ENCODE measurements at places on chromosomes 5 and 9. TPM values are rescaled to one million over a fixed set of nuclear protein-coding genes. Genes with fewer than 3 reads are reported as not detected.
A peak's percentile ranks its signal among the peaks of the same experiment; 100 is the strongest.

DAPK1 gene
- 10.1 TPM for total RNA-seq

DNA sequence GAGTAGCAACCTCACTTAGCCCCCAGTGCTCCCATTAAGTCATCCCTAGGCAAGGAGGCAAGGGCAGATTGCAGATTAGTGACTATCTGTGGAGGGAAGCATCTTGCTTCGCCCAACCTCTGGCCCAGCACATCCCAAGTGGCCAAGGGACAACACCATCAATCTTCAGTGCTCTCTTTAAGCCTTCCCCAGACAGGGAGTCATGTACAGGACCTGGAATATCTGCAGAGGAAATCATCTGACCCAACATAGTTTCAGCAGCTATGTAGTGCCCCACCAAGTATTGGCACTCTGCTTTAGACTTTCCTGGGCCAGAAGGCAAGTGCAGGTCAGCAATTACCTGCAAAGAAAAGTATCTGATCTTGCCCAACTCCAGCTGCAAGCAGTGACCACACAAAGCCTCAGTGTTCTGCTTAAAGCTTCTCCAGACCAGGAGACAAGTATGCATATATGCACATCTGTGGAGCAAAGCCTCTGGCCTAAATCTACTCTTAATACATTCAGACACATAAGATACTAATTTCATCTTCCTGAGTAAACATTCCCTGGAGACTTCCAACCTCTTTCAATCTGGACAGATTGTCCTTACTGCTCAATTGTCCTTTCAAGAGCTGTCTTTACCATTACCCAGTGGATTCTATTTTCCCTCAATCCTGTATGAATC, 224.8 kb upstream of the VLDLR start:
- no peak for DNase-seq

- no peak for DNase-seq
Measured at GRCh38 chr5:159330131-159330800, at the start of gene IL12B. TSS of gene IL12B (minus strand) at chr5:159330487. CDS start at chr5:159326782, 3,705 bp downstream.

GRCh38 chr9:119588874-119589744, 219.9 kb upstream of the BRINP1 start:
- no peak for DNase-seq

GRCh38 chr5:41256400-41256799, 43.1 kb upstream of the C6 start:
- DNase-seq: no peak

ESM1 gene
- total RNA-seq: not detected

- DNase-seq: peak; percentile 54
Measured at GRCh38 chr9:113997610-113998009, 80.5 kb downstream of the AMBP start.

GRCh38 chr9:120383999-120384924, 195.7 kb downstream of the CDK5RAP2 start:
- no peak for DNase-seq

DNA sequence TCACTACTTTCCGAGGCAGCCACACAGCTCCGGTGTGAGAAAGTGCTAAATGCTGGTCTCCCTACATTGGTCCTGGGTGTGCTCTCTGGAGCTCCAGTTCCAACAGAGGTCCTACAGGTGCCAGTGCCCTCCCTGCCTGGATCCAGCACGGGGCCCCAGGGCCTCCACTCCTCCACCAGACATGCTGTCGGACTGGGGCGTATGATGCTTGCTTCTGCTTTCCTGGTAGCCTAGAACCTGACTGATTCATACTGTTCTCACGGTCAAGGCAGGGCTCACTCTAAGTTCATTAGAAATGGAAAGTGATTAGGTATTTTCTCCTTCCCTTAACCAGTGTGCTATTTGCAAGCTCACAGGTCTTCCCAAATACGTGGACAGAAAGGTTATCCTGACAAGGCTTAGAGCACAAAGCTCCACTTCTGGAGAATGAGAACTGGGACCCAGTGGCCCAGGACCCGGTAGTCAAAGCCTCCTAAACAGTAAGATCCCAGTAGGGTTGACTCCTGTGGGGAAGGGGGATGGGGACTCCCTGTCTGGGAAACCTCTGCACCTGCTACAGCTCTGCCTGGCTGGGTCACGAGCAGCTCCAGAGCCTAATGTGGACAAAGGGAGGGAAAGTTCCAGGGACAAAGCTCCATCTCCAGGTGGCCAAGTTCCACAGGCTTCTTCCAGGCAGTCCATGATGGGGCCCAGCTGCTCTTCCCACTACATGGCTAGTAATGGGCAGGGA, 98.1 kb downstream of the PAX5 start:
- no peak for DNase-seq

ADAMTS13 gene
- 2.0 TPM for total RNA-seq

SURF2 gene
- 45.9 TPM for total RNA-seq

DNA sequence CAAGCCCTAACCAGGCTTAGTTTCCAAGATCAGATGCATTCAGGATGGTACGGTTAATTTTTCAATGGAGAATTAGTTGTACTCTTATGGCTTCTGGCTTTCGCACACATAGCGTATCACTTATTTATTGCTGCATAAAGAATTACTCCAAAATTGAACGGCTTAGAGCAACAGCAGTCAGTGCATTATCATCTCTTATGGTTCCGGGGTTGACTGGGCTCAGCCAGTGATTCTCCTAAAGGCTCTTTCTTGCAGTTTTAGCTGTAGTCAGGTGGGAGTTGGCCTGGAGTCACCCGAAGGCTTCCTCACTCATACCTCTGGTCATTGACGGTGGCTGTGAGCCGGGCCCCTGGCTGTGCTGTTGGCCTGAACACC, 595 bp upstream of the GRHPR start:
- no peak for DNase-seq

DNA sequence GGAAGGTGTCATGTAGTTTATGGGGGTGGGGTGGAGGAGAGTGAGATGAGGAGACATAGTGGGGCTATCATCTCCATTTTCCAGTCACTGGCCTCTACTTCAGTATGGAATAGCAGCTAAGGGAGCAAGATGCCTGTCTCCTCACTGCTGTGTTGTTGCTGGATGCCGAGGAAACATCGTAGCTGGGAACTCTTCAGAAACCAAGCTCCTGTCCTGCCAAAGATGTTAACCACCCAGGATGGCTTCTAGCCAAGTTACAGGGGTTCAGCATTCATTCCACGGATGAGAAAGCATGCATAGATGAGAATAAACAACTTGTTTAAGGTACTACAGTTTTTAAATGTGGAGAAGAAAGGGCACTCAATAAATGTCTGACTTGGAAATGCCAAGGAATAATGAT, 226.5 kb downstream of the ASTN2 start:
- no peak for DNase-seq

DNA sequence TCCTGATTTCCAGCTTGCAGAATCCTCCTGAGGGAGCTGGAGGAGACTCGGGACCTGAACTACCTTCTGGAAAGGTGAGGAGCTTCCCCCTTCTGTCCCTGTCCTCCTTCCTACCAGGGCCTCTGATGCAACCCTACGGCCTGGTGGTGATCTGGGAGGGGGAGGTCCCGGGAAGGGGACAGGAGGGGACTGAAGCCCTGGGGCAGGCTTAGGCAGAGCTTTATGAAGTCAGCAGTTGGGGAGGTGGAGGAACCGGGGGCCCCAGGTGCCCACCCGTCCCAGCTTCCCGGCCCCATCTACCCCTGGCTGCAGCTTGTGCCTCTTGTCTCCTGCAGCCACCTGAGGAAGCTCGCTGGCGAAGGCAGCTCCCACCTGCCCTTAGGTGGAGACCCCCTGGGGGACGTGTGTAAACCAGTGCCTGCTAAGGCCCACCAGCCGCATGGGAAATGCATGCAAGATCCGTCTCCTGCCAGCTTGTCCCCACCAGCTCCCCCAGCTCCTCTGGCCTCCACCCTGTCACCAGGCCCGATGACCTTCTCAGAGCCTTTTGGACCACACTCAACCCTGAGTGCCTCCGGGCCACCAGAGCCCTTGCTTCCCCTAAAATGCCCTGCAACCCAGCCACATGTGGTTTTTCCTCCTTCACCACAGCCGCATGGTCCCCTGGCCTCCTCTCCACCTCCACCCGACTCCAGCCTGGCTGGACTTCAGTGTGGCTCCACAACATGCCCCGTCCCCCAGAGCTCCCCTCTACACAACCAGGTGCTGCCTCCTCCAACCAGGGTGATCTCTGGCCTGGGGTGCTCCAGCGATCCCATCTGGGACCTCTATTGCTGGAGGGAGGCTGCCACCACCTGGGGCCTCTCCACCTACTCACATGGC, 2.1 kb downstream of the SPATA31E1 start:
- DNase-seq: no peak

ZDHHC11B gene
- 7.5 TPM for total RNA-seq

DNA sequence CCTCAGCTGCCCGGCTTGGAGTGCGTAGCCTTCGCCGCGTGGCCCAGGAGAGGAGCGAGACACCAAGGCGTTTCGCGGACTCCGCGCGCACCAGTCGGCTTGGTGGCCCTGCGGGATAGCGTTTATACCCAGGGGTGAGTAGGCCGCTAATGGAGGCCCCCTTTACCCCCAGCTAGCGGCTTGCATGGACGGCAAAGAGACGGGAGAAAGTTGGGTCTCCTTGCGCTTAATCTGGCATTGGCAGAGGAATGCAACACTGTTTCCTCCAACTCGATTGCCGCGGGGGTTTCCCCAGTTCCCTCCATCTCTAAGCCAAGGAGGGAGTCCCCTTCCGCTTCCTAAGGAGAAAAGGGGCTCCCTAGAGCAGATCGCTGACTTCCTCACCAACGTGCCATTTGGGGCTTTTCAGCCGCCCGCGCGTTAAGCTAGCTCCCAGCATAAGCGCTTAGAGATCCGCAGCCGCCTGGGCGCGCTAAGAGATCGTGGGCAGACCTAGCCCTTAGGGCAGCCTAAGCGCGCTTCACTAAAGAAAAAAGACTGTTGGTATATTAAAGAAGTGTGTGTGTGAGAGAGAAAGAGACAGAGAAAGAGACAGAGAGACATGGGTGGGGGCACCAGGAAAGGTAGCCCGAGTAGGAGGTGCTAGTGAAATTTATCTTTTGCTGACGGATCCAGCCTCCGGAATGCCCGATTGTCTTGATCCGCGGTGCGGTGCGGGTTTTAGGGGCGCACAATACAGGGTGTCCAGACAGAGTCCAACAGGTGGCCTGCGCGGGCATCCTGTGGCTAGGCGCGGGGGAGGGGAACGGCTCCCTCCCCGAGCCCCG, 597.9 kb upstream of the SGCD start:
- DNase-seq: no peak

DNA sequence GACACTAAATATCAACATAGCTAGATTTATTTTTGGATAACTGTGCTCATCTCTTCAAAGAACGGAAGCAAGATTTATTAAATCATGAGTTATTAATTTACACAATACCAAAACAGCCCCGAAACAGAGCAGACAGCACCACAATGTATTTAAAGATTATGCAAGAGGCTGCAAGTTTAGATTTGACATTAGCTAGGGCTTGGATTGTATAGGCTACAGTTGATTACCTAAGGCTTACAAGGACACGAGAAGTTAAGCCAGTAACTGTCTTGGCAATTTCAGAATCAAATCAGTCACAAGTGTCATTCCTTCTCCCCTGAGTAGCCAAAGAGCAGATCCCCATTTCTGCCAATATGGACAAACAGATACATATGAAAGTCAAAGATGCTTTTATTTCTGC, 152.6 kb downstream of the MED27 start:
- no peak for DNase-seq

DNA sequence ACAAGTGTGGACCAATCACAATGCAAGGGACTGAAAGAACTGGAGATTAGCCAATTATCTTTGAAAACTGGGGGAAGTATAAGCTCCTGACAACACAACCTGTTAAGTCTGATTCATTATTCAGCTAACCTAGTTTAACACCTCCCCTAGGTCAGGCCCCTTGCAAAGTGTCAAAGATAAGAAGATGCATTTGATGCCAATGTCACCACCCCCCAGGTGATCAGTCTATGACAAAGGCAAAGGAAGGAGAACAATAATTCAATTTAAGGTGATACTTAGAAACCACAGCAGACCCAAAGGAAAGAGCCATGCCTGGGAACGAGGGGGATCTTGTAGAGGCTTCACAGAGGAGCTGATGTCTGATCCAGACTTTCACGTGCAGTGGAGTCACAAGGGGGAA, 137.9 kb downstream of the FBXL7 start:
- DNase-seq: no peak

GRCh38 chr9:93711002-93711401, 134.6 kb downstream of the PHF2 start:
- no peak for DNase-seq

ADCY2 gene
- total RNA-seq: 3.3 TPM

DNA sequence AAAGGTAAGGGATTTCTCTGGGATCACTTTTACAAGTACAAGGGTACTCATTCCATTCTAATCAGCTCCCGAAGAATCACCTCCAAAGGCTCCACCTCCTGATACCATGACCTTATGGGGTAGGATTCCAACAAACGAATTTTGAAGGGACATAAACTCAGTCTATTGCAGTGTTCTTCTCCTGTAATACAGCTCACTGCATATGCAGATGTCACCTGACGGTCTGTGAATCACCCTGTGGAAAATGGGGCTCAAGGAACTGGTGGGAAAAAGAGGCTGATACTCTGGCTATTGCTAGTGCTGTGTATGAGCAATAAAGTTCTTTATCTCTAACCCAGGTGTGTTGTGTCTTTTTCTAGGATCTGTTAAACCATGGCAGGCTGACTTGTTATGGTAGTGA, 42.4 kb upstream of the CCDC112 start:
- no peak for DNase-seq
